ENCODE measurements at places on chromosomes 1 and 21. TPM values are rescaled to one million over a fixed set of nuclear protein-coding genes. Genes with fewer than 3 reads are reported as not detected.

GRCh38 chr1:152577168-152577567, 3.1 kb downstream of the LCE3D start:
- no peak for DNase-seq

- peak; percentile 87 for DNase-seq
Observed at GRCh38 chr1:110674337-110675059, at the start of gene KCNA3. Gene KCNA3 (minus strand): TSS chr1:110674940. CDS start chr1:110674809, 131 bp downstream.

GRCh38 chr1:6419804-6420453, at the start of gene HES2:
Gene HES2 (minus strand): TSS chr1:6419919. CDS start chr1:6419820, 99 bp downstream.
- DNase-seq = peak; percentile 74

DNA sequence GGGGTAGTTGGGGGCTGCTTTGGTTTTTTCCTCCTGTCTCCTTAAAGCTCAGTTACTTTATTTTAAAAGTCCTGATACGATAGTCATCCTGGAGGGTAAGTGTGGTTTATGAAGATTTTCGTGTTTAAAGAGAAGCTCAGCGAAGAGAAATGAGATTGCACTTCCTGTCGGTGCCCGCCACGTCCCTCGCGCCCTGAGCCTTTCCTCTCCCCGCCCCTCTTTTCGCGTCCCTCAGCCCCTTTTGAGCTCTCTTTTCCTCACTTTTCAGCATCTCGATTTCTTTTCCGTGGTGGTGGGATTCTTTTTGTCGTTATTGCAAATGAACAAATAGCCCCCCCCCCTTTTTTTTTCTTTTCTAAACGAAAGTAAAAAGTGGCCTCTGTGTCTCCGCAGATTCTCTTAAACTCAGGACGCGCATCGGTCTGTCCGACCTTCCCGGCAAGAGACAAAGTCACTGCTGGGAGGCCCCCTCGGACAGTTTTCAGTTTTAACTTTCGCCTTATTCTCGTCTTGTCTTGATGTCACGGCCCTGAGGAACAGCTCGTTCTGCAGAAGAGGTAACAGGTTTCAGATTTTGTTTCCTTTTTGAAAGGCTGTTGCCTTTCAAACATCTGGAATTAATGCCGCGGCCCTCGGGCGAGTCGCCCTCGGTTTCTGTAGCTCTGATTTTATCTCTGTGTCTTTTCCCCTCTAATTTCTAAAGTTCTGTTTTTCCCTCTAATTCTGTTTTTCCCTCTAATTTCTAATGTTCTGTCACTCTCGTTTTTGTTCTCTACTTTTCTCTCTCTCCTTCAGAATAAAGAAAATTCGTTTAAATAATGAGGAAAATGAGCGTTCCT, 1.0 kb upstream of the DMRTA2 start:
- DNase-seq = peak; percentile 52

DNA sequence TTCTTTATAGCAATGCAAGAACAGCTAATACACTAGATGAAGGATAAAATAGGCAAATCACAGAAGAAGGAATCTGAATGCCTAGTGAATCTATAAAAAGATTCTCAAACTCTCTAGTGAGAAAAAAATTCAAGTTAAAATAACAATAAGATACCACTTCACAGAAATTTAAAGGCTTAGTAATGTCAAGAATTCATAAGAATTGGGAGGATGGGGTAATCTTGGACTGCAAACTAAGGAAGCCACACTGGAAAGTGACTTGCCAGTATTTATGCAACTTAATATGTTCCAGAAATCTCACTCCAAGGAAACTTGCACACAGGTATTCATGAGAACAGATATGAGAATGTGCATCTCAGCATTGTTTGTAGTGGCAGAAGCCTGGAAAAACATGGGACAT, 38.9 kb upstream of the PRRC2C start:
- no peak for DNase-seq

DNA sequence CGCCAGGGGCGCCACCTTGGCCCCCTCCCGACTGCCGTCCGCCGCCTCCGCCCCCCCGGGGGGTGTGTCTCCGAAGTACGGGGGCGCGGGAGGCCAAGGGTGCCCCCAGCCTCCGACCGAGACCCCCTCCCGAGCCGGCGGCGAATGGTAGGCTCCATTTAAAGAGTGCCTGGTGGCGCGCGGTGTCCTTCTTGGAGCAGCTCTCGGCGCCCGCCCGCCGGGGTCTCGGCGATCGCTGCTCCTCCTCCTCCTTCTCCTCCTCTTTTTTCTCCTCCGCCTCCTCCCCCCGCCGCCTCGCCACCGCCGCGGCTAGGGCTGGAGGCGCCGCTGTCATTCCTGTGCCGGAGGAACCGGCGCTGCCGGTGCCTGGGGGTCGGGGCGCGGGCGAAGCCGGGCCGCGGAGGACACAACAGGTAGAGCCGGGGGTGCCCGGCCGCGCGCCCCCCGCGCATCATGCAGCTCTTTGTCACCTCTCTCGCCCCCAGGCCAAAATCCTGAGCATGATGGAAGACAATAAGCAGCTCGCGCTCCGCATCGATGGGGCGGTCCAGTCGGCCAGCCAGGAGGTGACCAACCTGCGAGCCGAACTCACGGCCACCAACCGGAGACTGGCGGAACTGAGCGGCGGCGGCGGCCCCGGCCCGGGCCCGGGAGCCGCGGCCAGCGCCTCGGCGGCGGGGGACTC, at the start of gene KAZN:
Gene KAZN (plus strand): TSS at position 188 of the 685 bp plus-strand sequence.
- peak; percentile 83 for DNase-seq

GRCh38 chr21:36981977-36982700, 15.7 kb upstream of the HLCS start:
- no peak for DNase-seq

DNA sequence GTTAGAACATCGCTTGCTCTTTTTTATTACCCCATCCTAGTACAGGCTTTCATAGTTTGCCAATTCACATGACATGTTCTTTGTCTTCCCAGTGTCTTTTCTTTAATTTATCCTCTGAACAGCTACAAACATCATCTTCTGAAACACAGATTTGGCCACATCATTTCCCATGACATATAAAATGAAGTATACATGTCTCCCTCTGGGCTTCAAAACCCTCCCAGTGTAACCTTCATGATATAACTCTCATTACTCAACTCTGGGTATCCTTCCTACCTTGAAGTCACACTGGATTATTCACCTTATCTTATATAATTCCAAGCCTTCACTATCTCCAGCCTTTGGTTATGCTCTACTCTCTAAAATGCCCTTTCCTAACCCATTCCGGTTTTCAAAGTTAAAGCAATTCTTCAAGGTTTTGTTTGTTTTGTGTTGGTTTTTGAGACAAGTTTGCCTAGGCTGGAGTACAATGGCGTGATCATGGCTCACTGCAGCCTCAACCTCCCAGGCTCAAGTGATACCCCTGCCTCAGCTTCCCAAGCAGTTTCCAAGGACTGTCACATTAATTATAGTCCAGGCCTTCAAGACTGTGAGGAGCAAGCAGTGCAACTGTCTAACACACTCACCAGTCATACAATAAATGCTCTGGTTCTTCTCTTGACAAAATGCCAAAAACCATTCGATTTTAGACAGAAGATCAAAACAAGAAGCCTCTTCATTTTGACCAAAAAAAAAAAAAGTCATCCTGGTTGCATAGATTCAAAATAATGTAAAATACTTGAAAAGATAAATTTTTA, 5.8 kb downstream of the RGS1 start:
- DNase-seq = no peak

DNA sequence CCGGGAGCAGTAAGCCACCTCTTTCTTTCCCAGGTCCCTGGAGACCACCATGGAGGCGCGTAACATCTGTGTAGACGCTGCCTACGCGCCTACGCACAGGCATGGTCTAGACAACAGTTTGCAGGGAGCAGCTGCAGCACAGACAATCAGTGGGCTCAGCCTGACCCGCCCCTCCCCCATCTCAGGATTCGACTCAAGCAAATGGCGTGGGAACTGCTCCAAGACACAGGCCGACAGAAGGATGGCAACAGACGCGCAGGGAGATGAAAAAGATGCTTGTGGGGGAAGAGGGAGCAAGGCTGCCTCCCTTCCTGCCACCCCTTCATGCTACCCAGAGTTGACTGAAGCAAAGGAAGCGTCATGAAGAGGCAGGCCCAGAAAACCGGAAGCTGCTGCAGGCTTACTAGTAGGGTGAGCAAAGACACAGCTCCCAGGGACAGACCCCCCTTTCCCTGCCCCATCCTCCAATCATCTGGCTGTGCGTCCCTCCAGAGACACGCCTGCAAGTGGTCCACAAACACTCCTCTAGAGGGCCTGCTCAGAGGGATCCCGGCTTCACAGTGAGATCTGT, 19.5 kb downstream of the STK40 start:
- DNase-seq = peak; percentile 76

DNA sequence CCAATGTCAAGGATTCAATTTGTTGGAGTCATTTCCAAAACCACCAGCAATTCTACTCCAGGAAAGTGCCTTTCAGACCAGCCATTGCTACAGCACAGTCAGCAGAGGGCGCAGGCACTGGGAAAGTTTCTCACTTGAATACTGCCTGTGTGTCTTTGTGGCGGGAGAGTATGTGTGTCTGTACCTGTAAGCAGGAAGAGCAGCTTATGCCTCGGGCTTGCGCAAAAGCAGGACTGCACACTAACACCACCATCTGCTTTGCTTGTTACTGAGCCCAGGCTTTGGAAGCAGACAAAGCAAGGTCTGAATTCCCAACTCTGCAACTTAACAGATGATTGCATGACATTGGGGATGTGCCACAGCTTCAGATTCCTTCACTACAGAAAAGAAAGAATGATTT, 7.0 kb upstream of the CTSE start:
- DNase-seq = peak; percentile 87

- no peak for DNase-seq
Observed at GRCh38 chr1:31666263-31666963, 21.7 kb upstream of the PEF1 start.

GRCh38 chr1:151134396-151134795, 12.0 kb downstream of the SEMA6C start:
- no peak for DNase-seq

GRCh38 chr1:154276797-154277196, 4.4 kb downstream of the HAX1 start:
- peak; percentile 52 for DNase-seq

DNA sequence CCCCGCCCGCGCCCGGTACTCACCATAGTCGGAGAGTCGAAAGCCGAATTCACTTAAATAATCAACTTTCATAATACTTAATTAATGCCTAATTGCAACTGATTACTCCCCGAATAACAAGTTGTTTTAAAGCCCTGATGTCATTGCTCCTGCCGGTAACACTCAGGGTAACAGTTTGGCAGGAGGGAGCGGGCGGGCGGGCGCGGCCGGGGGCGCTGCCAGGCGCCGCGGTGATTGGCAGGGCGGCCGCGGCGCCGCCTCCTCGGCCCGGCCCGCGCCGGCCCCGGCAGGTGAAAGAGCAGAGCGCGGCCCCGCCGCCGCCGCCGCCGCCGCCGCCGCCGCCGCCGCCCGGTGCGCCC, 102.2 kb downstream of the CASZ1 start:
- DNase-seq = peak; percentile 73

- DNase-seq = no peak
Observed at GRCh38 chr1:242554577-242554976, 30.1 kb upstream of the PLD5 start.

DNA sequence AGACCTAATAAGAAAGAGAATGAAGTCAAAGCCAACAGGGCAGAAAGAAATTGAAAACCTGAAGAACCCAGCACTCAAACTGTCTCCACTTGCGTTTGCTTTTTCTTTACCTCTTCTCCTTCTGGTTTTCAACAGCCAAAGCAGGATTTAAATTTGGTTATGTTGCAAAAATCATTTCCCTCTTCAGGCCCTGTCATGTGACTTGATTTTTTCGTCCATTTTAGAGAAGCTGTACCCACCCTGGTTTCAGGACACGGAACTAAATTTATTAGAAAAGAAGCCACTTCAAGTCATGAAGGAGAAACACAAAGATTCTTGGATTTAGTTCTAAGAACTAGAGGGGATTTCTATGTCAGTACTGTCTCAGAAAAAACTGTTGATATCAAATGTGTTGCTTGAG, 1.0 kb upstream of the SYNJ1 start:
- no peak for DNase-seq

DNA sequence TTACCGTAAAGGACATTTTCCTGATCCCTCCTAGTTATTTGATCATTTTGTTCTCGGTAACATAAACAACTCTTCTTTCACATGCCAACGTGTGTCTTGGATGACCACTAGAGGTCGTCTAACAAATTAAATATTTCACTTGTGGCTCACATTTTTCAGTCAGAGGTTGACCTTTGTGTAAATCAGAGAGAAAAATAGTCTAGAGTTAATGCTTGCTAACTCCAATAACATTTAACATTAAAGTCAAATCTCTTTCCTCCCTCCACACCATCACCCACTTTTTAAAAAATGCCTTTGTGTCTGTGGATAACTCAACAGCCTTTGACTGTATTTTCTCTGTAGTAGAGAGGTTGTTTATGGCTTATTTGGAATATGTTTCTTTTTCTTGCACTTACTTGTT, 220.5 kb upstream of the B3GALT2 start:
- peak; percentile 76 for DNase-seq

GRCh38 chr1:207885129-207886032, 25.5 kb downstream of the CD34 start:
- DNase-seq = peak; percentile 88

DNA sequence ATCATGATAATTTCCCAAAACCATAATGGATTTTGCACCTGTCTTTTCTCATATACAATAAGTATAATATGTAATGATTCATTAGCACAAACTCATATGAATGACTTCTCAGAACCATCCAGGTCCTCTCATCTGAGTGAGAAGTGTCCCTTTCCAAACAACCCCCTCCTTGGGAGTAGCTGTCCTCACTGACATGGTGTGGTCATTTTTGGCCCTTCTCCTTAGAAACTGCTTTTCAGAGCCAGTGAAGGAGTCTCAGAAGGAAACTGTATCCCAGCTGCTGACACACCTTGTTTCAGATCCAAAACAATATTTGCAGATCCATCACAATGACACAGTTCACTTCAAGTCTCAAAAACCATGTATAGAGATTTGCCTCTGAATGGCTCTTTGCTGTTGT, 95.5 kb downstream of the MIS18A start:
- no peak for DNase-seq

- peak; percentile 34 for DNase-seq
Observed at GRCh38 chr1:172395576-172395975, 24.9 kb upstream of the C1orf105 start.

Gene OR2L8
- not detected for total RNA-seq

Gene SLC45A1
- 2.3 TPM for total RNA-seq

Gene CFAP107
- not detected for total RNA-seq

Gene NAV1
- total RNA-seq = 37.2 TPM

Gene MMEL1
- 0.43 TPM for total RNA-seq

Gene HPDL
- total RNA-seq = 60.7 TPM

Gene HMGCS2
- not detected for total RNA-seq

Gene TAF5L
- total RNA-seq = 12.9 TPM

Gene ITLN1
- not detected for total RNA-seq

Gene DPM3
- 19.2 TPM for total RNA-seq

Gene CLDN14
- total RNA-seq = not detected

Gene ELF3
- 13.0 TPM for total RNA-seq

Gene ACKR1
- total RNA-seq = not detected

Gene FCER1A
- total RNA-seq = not detected

Gene OR2T35
- total RNA-seq = not detected

Gene EDARADD
- 4.4 TPM for total RNA-seq

Gene HCN3
- total RNA-seq = 3.5 TPM

Gene SLC35F3
- total RNA-seq = 0.70 TPM

Gene KAZN
- total RNA-seq = 15.0 TPM

Gene SERPINC1
- not detected for total RNA-seq

Measured in GM23338 (cell line).